ENCODE measurements at places on chromosomes 4 and X.

DNA sequence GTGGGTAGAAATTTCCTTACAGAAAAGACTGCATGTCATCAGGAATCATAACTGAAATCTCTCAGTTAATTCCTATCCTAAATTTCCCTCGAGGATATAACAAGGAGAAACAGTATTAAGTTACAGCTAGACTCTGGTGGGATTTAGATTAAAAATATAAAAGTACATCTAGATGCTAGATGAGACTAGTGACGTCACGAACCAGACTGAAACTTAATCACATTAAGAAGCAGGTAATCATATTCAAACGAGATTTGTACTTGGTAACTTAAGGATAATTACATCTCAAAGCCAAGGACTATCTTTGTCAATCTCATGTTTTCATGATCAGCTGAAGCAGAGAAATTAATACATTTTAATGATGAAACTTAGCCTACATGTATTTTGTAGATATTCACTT, 130.6 kb downstream of the MTNR1A start:
- no peak for DNase-seq
- no peak overlapping the region for H3K4me3 ChIP-seq
- H3K4me1 ChIP-seq = no peaks in the 10 kb centered on the region
- H3K27ac ChIP-seq = no peak overlapping the region
- H3K36me3 ChIP-seq = no peaks in the 10 kb centered on the region
- H3K27me3 ChIP-seq = no peaks in the 10 kb centered on the region

- H3K4me1 ChIP-seq = no peaks in the 10 kb centered on the region
- DNase-seq = no peak
- H3K27me3 ChIP-seq = no peaks in the 10 kb centered on the region
- no peaks in the 10 kb centered on the region for H3K36me3 ChIP-seq
- H3K4me3 ChIP-seq = no peak overlapping the region
Observed at GRCh38 chr4:84647312-84647884, 64.5 kb downstream of the CDS1 start.

- H3K4me3 ChIP-seq = no peak overlapping the region
- H3K36me3 ChIP-seq = no peaks in the 10 kb centered on the region
- H3K4me1 ChIP-seq = no peaks in the 10 kb centered on the region
Observed at GRCh38 chr4:95023110-95023509, 265.4 kb downstream of the BMPR1B start.

DNA sequence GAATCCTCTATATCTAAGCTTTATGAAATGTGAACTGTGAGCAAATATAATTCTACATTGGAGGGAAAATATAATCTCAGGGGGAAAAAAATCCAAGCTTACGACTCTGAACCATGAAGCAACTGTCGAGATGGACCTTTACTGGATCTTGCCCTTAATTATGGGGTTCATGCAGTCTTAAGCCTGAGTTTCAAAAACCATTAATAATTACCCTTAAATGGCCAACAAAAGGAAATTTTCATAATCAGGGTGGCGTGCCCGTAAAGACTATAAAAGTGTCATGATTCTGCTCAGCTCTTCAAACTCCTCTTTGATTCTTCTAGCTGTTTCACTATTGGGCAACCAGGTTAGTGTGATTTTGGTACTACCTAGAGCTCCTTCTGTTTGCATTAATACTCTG, at the start of gene S100G:
Gene S100G, plus strand, starts transcription at position 301 of the 400 bp plus-strand sequence. CDS start 849 bp downstream, outside the sequence.
- no peaks in the 10 kb centered on the region for H3K27me3 ChIP-seq
- no peak within 1 kb of the TSS for H3K4me3 ChIP-seq
- no peaks in the 10 kb centered on the region for H3K36me3 ChIP-seq
- no peaks in the 10 kb centered on the region for H3K4me1 ChIP-seq
- DNase-seq = no peak

All from thyroid gland (tissue), 4 donors.